HT-29 (cell line): ENCODE measurements at places on chromosomes 4 and X.

- no peak for DNase-seq
These were observed 10.8 kb upstream of the NKAP start for GRCh38 chrX:119954374-119954773.

DNA sequence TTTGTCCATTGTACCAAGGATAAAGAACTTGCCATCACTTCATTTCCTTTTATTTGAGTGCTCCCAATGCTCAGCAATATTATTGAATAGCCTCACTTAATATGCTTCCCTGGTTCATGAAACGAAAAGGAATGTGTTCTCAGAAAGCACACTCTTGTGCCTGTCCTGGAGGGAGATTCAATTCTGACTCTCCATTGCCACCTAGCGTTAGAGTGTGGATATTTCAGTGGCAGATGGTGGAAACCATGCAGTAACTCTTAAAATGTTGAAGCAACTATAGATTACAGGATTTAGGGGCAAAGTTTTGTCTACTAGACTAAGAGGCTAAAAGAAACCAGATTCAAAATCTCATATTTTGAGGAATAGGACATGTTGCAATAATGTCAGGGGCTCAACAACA lies 36.0 kb downstream of the GAB3 start:
- DNase-seq: peak; percentile 84

DNA sequence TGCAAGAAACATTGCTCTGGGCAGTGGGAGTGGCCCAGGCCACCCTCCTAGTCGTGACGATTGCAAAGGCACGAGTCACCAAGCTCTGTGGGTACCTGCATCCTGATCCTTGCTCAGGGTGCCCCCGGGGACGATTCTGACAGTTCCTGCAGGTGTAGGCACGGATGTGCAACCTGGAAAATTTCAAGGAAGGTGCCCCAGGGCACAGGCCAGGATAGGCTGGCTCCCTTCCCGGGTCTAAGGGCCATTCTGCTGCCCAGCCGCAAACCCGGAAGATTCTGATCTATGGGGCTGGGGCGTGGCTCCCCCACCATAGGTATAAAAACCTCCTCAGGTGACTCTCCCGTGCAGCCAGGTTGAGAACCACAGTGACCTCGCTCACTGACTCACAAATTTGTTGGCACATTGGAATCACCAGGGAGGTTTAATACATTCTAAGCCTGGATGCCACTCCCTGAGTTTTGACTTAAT lies 228.5 kb downstream of the PTTG2 start:
- DNase-seq: no peak

DNA sequence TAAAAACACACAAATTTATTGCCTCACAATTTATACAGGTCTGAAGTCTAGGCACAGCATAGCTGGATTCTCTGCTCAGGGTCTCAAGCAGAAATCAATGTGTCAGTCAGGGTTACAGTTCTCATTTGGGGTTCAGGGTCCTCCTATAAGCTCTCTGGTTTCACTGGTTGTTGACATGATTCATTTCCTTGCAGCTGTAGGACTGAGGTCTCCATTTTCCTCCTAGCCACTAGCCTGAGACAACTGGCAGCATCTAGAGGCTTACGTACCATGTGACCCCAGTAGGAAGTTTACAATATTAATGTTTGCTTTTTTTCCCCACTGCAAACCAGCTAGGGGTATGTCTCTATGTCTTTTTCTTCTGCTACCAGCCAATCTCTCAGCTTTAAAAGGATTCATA lies 102.5 kb downstream of the CPEB2 start:
- DNase-seq: no peak

- no peak for DNase-seq
These were observed 558.9 kb upstream of the TENM3 start for GRCh38 chr4:181684310-181684709.

DNA sequence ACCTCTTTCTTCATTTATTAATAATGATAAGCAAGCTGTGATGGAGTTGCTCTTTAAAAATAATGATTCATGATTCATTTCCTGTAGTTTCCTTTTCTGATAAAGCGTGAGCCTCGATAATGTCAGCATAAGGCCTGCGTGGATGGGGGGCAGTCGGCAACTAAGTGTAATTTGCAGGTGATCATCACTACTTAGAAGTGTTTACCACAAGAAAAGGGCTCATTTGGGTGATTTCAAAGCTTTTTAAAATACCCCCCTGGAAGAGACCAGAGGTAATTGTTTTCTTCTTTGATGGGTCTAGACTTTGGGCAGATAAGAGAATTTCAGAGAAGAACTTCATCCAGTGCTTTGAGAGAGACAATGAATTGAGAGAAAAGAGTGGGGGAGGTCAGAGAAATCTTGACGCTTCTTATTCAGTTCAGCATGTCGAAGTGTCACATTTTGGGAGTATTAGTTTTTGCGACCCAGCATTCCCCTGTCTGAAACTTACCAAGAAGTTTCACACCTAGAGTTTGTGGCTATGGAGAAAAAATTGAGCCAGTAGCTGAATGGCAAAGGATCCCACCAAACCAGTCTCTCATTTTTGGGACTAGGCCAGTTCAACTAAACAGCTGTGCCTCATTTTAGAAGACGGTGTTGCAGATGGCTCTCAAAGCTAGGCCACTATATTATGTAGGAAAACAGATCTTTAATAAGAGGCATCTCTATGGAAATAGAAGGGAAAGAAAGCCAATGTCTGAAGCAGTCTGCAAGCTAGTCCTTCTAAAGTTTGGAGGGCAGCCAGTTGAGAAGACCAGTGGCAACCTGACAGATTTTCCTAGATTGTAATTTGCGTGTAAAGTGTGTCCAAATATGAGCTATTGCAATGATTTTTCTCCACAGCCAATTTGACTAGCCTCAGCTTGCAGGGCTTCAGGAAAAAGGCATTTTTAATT lies 171.0 kb upstream of the PPP1R2C start:
- no peak for DNase-seq

- peak; percentile 65 for DNase-seq
These were observed 21.0 kb downstream of the S100G start for GRCh38 chrX:16671005-16671404.

DNA sequence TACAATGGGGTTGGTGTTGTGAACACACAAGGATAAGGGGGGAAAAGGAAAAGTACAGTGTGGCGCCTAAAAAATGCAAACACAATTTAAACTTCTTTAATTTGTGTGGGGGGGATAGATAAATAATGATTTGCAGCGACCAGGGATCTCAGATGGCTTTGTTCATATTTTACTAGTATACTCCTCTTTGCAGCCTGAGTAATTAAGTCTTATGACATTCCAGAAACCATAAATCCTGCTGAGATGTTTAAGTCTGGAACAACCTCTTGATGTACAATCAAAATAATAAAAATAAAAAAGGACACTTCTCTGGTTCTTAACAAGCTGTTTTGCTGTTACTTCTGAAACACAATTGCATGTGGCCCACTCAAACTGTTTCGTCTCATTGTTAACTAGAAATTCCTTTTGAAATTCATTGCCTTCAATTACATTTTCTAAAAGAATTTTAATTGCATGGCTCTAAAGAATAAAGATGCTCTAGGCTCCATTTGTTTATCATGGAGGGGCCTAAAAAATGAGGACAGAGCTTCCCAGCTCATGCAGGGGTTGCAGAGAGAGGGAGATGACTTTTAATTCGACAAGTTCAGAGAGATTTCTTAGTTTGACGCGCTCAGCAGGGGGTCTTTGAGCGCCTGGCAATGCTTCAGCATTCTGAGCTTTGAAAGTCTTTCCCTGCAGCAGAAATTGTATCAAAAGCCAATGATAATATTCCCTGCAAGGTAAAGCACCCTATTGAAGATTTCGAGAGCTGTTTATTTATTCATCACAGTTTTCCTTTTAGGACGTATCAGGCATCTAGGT lies 892.4 kb upstream of the TENM3 start:
- DNase-seq: no peak

GRCh38 chr4:55547918-55548317 lies 1.2 kb upstream of the CLOCK start:
- no peak for DNase-seq

- DNase-seq: no peak
These were observed 327.0 kb upstream of the DKK2 start for GRCh38 chr4:107363125-107363524.

DNA sequence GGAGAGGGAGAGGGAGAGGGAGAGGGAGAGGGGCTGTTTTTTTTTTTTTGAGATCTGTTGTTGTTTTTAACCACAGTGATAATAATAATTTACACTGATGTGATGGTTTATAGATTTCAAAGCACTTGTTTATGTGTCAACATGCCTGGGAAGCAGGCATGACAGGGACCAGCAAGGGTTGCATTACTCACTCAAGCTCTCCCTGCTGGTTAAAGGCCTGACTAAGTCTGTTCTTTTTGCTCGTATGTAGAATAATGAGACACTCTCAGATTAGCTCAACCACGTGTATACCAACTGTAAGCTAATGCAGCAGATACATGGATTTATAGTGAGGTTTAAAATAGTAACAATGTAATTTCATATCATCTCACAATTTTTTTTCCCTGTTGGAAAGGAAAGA lies 134.6 kb upstream of the BOD1L1 start:
- DNase-seq: no peak

GRCh38 chr4:37599092-37599790 lies 86.9 kb downstream of the RELL1 start:
- DNase-seq: peak; percentile 73

DNA sequence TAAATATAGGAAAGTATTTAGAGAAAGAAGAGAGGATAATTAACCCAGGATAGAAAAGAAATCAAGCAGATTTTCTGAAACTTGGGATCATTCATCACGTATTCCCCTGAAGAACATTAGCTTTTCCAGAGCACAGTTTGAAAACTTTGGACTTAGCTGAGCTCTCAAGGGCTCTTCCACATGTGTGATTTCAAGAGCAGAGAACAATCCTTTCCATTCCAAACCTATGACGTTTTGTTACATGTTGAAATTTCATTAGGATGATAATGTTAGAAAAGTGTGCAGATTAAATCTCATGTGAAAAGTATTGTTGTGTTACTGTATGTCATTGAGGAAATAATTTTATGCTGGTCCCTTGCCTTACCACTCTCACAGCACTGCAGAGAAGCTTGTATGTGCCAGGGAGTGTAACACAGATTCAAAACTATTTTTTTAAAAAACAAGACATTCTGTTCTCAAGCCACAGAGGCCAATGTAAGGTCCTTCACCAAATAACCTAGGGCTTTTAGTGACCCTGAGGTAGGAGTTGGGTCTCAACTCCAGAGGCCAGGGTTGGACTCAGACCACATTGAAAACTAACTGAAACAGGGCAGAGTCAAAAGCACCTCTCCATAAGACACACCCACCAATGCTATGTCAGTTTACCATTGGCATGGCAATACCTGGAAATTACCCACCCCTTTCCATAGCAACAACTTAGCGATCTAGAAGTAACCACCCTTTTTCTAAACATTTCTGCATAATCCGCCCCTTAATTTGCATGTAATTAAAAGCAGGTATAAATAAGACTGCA lies 141.3 kb downstream of the ANXA5 start:
- no peak for DNase-seq

DNA sequence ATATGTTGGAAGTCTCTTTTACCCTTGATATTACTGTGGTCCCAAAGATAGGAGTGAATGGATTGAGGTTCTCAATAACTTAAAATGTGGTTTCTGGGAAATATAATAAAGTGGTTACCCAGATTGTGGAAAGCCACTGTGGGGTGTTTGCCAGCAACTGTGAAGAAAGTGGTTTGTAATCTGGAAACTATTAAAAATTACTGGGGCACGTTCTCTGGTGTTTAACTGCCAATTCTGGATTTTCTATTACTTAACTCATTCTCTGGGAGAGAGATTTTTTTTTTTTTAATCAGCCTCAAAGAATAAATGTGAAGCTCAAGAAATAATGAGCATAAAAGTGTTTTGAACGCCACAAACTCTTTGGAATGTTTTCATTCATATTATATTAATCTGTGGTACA lies 4.9 kb upstream of the CXCL6 start:
- DNase-seq: no peak

- DNase-seq: no peak
These were observed 110.6 kb downstream of the NEXMIF start for GRCh38 chrX:74814681-74815080.

DNA sequence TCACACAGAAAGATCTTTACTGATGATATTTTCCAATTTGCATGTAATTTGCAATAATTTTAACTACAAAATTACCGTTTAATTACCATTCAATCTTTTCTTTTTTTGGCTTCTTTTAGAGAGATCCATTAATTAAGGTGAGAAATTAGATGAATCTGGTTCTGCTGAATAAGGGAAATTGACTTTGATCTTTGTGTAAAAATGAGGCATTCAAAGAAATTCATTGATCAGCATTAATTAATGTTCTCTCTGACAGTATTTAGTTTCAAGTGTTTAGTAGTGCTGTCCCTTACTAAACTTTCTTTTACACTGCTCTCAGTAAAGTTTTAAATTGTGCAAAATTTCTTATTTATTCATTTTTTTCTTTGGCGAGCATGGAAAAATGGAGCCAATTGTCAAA lies 97.2 kb upstream of the KCTD8 start:
- DNase-seq: no peak
